ENCODE measurements at places on chromosomes 1 and 21.

DNA sequence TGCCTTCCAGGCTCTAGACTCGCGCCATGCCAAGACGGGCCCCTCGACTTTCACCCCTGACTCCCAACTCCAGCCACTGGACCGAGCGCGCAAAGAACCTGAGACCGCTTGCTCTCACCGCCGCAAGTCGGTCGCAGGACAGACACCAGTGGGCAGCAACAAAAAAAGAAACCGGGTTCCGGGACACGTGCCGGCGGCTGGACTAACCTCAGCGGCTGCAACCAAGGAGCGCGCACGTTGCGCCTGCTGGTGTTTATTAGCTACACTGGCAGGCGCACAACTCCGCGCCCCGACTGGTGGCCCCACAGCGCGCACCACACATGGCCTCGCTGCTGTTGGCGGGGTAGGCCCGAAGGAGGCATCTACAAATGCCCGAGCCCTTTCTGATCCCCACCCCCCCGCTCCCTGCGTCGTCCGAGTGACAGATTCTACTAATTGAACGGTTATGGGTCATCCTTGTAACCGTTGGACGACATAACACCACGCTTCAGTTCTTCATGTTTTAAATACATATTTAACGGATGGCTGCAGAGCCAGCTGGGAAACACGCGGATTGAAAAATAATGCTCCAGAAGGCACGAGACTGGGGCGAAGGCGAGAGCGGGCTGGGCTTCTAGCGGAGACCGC, 2.0 kb upstream of the OLIG2 start:
- DNase-seq, result no peak

- no peak for DNase-seq
Measured at GRCh38 chr1:25111706-25112105, 120.6 kb downstream of the SYF2 start.

- DNase-seq, result peak; percentile 29
Measured at GRCh38 chr1:154557939-154558719, at the start of gene UBE2Q1. Gene UBE2Q1 (minus strand): TSS chr1:154558662. CDS start chr1:154558553, 109 bp downstream.

GRCh38 chr1:45953934-45954847, 150.8 kb downstream of the MAST2 start:
- DNase-seq, result no peak

DNA sequence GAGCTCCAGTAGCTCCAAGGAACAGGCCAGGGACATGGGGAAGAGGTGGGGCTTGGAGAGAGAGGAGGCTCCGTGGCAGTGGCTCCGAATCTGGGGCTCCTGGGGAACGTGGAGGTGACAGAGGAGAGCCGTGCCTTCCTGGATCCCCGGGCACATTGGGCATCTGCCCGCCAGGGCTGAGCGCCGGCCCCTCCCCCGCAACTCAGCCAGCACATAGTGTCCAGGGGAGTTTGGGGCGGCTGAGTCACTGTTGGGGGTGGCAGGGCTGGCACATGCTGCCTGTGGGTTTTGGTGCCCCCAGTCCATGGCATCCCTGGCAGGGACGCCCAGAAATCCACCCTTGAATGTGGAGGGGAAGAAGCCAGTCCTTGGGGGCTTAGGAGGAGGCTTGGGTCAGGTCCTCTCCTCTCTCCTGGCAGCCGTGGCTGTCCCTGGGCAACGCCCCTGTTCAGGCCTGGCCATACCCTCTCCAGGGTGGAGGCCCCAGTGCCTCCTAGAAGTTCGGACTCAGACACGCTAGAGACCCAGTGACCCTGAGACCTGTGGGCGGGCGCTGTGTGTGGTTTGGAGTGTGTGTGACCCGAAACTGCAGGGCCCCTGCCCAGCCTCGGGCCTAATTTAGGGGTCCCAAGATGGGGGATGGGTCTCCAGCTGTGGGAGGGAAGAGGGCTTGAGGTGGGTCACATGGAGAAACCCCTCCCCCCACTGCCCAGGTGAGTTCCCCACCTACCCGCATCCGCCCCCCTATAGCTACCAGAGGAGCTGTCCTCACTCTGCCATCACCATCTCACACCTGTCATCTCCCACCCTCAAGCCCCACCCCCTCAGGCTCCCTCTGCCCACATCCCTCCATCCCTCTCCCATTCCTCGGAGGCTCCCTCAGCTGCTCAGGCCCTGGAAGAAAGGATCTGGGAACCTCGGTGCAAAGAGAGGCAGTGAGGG, 1.6 kb downstream of the HSPB7 start:
- DNase-seq, result no peak

DNA sequence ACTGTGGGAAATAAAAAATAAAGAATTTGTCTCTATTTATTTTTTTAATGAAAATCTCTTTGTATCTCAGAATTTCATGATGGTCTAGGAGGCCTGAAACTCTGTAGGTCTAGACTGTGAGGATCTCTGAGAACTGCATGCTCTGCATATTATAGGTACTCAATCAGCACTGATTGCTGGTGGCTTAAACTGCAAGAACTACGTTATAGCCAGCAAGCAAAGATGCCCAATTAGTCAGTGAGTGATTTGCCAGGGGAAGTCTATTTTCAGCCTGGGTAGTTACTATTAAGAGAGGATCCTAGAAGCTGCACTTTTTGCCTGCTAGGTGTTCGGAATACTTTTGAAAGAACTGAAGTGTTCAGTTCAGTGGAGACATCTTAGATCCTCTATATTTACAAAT, 87.4 kb downstream of the GPR52 start:
- no peak for DNase-seq

- DNase-seq, result no peak
Measured at GRCh38 chr21:29939924-29940275, at the start of gene GRIK1. Gene GRIK1 (minus strand): TSS chr21:29939996.
